NCI-H2107 (cell line): ENCODE measurements at places on chromosomes 11 and 22.
A peak's percentile ranks its signal among the peaks of the same experiment; 100 is the strongest.

GRCh38 chr11:64448599-64449380, 89.8 kb downstream of the RPS6KA4 start:
- peak; percentile 9 for DNase-seq

- DNase-seq = no peak
Measured at GRCh38 chr11:68002938-68003845, 705 bp downstream of the UNC93B1 start.

GRCh38 chr11:107043242-107044006, 25.1 kb upstream of the GUCY1A2 start:
- no peak for DNase-seq

GRCh38 chr11:10444725-10445315, 10.2 kb upstream of the AMPD3 start:
- DNase-seq = no peak

DNA sequence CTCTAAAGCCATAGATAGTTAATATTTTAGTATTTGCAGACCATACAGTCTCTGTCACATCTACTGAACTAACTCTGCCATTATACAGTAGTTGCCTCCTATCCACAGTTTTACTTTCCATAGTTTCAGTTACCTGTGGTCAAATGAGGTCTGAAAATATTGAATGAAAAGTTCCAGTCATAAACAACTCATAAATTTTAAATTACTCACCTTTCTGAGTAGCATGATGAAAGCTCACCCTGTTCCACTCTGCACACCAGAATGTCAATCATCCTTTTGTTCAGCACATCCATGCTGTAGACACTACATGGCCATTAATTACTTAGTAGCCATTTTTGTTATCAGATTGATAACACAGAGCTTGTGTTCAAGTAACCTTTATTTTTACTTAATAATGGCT, 51.7 kb upstream of the ME3 start:
- DNase-seq = no peak
